ENCODE measurements at places on chromosomes 1 and 21.

- DNase-seq = no peak
Observed at GRCh38 chr1:37153116-37154100, 119.1 kb upstream of the GRIK3 start.

GRCh38 chr1:155759966-155760630, 71.2 kb downstream of the DAP3 start:
- no peak for DNase-seq

- no peak for DNase-seq
Observed at GRCh38 chr1:30191154-30191702, 532.2 kb downstream of the MATN1 start.

DNA sequence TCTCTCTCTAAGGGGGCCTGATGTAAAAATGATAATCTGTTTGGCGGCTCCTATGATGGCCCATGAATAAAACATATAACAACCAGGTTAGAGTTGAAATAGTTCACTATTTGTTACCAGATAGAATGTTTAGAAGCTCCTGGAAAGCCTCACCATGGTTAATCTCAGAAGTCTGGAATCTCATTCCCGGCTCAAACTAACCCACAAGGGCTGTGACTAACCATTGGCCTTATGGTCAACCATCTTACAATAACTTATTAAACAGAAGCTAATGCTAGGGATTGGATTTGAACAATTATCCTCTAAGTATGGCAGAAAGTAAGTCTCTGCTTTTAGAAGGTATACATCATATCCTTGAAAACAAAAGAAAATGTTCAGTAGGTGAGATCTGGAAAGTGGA, 134.1 kb upstream of the ADGRL2 start:
- DNase-seq = no peak

GRCh38 chr1:8238141-8239038, 79.5 kb upstream of the SLC45A1 start:
- DNase-seq = no peak

DNA sequence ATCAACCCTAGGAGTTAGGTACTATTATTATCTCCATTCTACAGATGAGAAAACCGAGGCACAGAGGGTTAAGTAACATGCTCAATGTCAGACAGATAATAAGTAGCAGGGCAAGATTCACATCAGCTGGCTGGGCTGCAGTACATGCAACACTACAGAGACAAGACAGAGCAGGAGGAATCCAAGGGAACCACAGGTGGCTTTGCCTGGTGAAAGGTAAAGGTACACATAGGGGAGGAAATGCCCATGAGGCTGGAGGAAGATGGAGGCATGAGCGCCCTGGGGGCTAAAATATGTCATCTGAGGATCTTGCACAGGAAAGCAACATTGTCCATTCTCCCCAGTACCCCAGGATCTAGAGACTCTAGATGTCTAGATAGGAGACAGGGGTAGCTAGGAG, 8.4 kb downstream of the ZBTB21 start:
- DNase-seq = no peak

GRCh38 chr21:41242238-41242829, 74.3 kb upstream of the FAM3B start:
- DNase-seq = no peak

- DNase-seq = peak; percentile 19
Observed at GRCh38 chr1:235649368-235650163, at the start of gene GNG4. TSS of gene GNG4 (minus strand) at chr1:235649784. CDS start at chr1:235583838, 65,946 bp downstream.

- no peak for DNase-seq
Observed at GRCh38 chr1:18145851-18146618, 38.4 kb downstream of the IGSF21 start.

DNA sequence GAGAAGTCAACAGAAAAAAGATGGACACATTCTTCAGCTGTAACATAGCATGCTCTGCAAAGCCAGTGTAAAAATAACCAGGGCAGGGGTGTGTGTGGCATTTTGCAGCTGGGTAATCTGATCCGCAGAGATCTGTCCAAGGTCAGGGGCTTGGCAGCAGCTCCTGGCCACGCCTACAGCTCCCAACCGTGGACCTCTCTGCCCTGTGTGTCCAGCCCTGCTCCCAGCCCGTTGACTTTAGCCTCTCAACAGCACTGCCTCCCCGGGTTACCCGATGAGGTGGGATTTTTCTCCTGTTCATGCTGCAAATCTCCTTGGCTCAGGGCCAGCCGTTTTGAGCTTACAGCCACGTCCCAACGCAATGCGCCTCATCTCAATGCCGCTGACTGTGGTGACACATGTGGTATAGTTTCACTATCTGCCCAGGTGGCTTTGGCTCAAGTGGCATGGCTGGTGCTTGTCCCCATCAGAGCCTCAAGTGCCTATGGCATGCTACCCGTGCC, 68.1 kb downstream of the VWA5B1 start:
- no peak for DNase-seq

DNA sequence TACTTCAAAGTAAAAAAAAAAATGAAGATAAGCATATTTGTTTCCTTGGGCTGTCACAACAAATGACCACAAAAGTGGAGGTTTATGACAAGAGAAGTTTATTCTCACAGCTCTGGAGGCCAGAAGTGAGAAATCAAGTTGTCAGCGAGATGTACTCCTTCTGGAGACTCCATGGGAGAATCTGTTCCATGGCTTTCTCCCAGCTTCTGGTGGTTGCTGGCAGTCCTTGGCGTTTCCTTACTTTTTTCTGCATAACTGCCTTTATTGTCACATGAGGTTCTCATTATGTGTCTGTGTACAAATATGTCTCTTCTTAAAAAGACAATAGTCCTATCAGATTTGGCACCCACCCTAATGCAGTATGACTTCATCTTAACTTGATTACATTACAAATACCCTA, 398.3 kb downstream of the KCNT2 start:
- no peak for DNase-seq

DNA sequence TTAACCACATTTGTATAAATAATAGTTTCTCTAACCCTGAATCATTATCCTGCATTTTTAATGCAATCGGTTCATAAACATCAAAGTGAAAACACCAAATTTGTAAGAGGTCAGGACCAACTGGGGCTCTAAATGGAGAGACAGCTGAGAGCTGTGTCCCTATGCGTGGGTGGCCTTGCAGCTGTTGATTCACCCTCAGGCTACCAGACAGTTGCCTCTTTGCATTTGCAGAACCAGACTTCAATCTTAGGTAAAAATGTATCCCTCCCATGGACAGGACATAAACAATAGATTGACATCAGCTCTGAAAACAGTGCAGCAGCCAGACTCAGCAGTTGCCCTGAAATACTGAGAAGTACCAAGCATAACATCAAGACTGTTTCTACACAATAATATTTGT, 8.8 kb upstream of the TGFB2 start:
- no peak for DNase-seq

- DNase-seq = peak; percentile 33
Observed at GRCh38 chr1:24392982-24393650, 20.5 kb downstream of the STPG1 start.

DNA sequence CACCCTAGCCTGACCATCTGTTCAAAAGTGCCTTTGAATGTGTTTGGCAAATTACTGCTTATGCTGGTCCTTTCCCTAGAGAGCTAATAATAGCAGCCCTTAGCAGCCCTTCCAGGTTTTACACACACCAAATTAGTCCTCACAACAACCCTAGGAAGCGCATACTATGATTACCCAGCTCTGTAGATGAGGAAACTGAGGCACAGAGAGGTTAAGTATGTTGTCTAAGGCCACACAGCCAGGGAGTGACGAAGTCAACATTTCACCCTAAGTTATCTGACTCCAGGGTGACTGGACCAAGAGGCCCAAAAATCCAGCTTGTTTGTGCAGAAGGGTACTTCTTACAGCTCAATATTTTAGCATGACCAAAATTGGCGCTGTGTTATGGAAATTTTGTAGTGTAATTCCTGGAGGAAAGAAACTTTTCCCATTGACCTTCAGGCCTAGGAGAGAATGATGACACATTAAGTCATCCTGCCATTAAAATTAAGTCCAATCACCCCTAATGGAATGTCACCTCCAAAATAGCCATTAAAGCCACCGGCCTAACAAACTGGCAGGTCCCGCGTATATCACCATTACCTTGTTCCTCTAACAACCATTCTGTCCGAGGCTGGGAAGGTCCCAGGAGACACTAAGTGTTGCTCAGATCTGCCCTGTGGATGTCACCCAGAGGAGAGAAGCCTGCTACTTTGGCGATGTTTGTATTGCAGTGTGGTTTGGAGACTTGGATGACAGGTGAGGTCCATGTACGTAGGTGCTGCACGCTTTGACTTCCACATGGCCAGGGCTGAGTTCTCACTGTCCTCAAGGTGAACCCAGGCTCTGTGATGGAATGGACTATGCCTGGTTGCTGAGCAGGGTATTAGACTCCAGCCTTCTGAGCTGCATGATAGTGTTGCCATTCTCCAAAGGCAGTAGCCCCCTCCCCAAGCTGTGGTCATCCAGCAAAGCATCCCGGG, 258.3 kb downstream of the TOMM20 start:
- peak; percentile 37 for DNase-seq

- DNase-seq = peak; percentile 21
Observed at GRCh38 chr1:76330991-76331603, 256.6 kb downstream of the ST6GALNAC3 start.

- no peak for DNase-seq
Observed at GRCh38 chr1:52266507-52266906, 99.5 kb downstream of the CC2D1B start.

GRCh38 chr1:154574716-154575115, 7.1 kb downstream of the CHRNB2 start:
- no peak for DNase-seq

DNA sequence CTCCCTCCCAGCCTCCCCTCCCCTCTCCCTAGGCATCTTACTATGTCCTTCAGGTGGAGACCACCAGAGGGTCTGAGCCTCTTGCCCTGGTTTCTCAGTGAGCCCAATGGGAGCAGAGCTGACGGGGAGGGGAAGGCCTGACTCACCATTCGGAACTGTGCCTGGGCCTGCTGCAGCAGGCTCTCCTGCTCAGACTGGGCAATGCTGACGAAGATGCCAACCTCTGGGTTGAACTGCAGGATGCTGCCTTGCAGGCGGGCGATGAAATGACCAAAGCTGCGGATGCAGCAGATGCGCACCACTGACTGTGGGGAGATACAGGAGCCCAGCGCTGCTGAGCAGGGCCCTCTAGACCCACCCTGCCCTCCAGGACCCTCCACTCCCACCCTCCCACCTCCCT, 11.0 kb upstream of the PAQR6 start:
- no peak for DNase-seq

DNA sequence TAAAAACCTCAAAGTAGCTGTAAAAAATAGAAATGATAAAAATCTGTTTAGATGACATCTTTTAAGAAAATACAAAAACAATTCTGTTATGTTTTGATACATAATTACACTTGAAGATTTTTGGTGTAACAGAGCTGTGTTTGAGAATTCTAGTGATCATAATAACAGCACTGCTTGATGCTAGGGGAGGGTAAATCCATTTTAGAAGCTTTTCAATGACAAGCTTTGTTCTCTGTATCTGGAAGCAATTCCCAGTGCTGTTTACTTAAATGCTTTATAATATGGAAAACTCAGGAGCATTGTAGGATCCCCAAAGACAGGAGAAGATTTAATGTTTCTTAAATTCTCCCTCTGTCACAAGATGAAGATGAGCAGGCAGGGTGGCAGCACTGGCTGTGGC, 359.3 kb downstream of the PDE4B start:
- DNase-seq = no peak

GRCh38 chr1:166384948-166385347, 218.1 kb upstream of the FAM78B start:
- no peak for DNase-seq

DNA sequence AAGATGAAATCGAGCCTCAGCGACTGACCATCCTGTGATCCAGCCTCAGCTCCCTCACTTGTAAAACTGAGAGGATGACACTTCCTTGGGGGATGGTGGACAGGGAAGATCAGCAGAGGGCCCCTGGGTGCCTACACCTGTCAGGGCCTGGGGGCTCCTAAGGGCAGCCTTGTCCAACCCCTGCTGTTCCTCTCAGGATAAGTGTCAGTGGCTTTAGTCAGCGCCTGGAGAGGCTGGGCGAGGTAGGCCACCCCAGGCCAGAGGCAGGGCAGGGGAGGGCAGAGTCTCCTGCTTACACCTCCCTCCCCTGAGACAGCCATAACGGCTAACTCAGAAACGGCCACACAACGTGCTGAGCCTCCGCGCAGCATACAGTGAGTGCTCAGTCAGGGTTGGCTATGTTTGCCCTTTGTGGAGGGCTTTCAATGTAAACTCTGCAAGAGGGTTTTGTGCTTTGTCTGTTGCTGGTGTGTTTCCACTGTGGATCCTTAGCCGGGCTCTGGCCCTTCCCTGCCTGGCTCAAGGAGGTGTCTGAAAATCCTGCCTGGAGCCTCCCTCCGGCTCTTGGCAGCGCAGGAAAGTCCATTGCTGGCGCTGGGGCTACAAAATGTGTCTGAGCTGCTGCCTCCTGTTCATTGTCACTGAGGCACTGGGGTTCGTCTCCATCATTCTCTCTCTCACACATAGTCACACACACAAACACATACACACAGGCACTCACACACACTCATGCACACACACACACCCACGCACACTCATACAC, 588.4 kb downstream of the PTPRU start:
- no peak for DNase-seq

DNA sequence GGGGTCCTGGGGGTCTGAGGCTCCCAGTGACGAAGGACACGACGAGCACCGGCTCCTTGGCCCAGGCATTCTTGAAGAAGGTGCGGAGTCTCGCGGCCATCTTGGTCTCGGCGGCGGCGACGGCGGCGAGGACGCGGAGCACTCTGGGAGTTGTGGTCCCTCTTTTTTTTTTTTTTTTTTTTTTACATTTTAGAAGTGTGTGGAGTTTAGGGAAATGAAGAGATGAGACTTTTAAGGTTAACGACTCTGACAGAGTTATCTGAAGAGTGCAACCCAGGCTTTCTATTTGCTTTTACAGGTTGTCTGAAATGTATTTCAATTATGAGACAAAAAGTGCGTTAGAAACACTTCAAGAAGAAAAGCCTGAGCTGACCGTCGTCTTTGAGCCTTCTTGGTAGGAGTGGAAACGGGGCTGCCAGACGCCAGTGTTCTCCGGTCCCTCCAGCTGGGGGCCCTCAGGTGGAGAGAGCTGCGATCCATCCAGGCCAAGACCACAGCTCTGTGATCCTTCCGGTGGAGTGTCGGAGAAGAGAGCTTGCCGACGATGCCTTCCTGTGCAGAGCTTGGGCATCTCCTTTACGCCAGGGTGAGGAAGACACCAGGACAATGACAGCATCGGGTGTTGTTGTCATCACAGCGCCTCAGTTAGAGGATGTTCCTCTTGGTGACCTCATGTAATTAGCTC, 9.7 kb downstream of the OR2B11 start:
- no peak for DNase-seq

DNA sequence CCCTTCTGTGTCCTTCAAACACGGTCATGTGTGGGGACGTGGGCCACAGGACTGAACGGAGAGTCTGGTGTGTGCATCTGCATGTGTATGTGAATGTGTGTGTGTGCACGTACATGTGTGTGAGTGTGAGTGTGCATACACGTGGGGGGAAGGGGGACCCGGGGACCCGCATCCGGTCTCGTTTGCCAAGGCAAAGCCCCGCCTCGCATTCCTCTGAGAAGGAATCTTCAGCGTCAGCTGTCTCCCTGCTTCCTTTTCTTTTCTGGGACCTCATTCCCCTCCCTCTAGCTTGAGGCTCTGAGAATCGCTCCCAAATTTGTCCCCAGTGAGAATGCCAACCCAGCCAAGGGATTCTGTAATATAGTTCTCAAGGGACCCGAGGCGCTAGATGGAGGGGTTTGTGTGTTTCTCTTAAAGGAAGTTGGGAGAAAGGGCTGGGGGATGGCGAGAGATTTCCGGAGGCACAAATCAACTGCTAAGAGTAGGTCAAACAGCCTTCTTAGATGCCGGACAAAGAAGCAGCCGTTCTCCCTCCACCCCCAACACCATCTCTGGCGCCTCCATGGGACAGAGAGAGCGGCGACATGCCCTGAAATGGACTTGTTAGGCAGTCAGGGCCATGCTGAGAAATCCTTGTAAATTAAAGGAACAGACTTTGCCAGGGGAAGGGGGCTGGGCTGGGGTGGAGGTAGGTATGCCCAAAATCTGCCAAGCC, 6.6 kb downstream of the IFFO2 start:
- no peak for DNase-seq

Data from NCI-H1436 treated with DMSO at 0.1 percent for 48 hours (cell line).